ENCODE measurements at places on chromosomes 6 and 20.

GRCh38 chr6:21596145-21596948 lies 2.8 kb downstream of the SOX4 start:
- DNase-seq = peak; percentile 56

DNA sequence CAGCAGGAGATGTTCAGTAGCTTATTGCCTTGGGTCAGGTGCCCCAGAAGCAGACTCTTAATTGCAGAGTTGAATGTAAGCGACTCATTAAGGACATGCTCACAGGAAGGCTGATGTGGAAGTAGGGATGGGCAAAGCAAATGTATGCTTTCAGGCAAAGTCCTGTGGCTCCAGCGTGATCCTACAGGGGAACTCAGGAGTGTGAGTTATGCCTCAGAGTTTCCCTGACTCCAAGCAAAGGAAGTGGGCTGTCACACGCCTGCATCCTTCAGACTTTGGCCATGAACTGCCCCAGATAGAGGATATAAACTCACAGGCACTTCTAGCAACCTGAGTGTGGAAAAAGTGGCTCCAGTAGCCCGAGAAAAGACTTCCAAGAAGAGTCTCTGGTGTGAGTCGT lies 64.9 kb upstream of the ZNF133 start:
- DNase-seq = no peak

GRCh38 chr6:77880501-77880900 lies 227.7 kb downstream of the MEI4 start:
- no peak for DNase-seq

- no peak for DNase-seq
Observed at GRCh38 chr6:40925341-40925740, 113.7 kb downstream of the UNC5CL start.

DNA sequence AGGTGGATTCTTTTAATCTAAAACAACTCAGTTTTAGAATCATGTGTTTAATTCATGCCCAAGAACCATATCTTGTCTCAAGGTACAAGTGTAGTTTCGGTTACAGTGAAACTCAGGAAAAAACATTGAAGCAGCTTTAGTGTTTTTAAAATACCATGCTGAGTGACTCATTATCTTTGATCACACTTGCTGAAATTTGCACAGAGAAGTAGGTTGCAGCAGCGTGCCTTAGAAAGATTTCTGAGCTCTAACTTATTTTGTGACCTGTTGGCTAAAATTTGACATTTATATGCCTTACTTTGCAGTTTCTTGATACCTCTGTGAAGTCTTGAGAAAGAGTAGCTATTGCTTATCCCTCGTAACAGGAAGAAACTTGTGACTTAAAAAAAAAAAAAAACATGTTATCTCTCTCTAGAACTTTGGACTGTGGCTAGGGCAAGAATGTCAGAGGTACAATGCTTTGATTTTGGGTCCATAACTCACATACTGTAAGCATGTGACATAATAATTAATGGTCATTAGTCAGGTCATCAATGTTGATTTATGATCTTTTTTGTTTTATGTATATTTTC lies 34.5 kb upstream of the FUCA2 start:
- no peak for DNase-seq

DNA sequence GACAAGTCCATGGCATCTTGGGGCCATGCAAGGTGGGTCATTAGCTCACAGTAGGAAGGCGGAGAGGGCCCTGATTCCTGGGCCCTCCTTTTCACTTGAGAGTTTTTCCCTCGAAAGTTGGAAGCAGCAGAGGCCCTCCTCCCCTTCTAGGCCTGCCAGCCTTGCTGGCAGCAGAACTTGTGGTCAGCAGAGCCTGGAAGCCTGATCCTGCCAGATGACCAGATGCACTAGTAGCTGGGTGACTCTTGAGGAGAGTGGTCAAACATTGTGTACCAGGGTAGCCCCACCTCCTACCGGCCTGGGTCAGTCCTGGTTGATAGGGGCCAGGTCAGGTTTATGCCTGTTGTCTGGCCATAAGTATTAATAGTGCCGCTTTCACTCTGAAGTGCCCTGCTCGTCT lies 3.8 kb upstream of the HMGA1 start:
- DNase-seq = no peak

GRCh38 chr6:155066361-155066760 lies 71.2 kb downstream of the TIAM2 start:
- DNase-seq = no peak

All from GM20000 (cell line).